ENCODE measurements at places on chromosomes 7 and 10.

- no peak for DNase-seq
Measured at GRCh38 chr7:17497549-17498167, 199.2 kb downstream of the AHR start.

- no peak for DNase-seq
Measured at GRCh38 chr10:111249925-111250324, 173.1 kb downstream of the ADRA2A start.

GRCh38 chr7:112022128-112022527, 184.1 kb downstream of the DOCK4 start:
- no peak for DNase-seq

GRCh38 chr10:62096256-62096933, 172.2 kb downstream of the RTKN2 start:
- no peak for DNase-seq

GRCh38 chr10:87053577-87054181, 33.6 kb downstream of the FAM25A start:
- DNase-seq, result no peak

- peak; percentile 30 for DNase-seq
Measured at GRCh38 chr7:156881679-156882078, 11.3 kb downstream of the LMBR1 start.

DNA sequence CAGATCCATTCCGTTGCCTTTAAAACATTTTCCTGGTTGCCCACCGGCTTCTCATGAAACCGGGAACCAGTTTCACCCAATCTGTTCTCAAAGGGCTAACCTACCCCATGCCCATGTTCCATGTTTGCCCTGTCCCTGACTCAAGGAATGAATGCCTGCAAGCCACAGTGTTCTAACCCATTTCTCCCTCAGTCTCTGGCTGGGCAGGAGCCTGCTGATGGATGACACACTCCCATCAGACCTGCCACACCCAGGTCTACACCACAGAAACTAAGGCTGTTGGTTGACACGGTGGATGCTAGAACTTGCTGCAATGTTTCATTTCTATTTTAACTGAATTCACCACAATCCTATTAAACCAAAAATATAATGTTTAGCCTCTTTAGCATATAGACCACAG, 15.6 kb downstream of the CLRN3 start:
- DNase-seq, result no peak

- DNase-seq, result no peak
Measured at GRCh38 chr10:74539317-74539716, 287.1 kb upstream of the KAT6B start.

GRCh38 chr10:36943544-36943943, 181.9 kb upstream of the ANKRD30A start:
- DNase-seq, result no peak

GRCh38 chr10:2464483-2464882, 602.9 kb upstream of the PFKP start:
- DNase-seq, result no peak

Data from LHCN-M2 (cell line).